ENCODE measurements at places on chromosomes 3 and 15. TPM values are rescaled to one million over a fixed set of nuclear protein-coding genes. Genes with fewer than 3 reads are reported as not detected.

GRCh38 chr3:90092994-90093393 is 985.6 kb downstream of the EPHA3 start:
- no peak for DNase-seq

The TNNC1 gene
- 327 TPM for polyA plus RNA-seq

- no peak for DNase-seq
Observed at GRCh38 chr15:64070106-64070505, 23.5 kb downstream of the CIAO2A start.

GRCh38 chr3:39268549-39268900 is 11.3 kb downstream of the CX3CR1 start:
- no peak for DNase-seq

The TUSC7 gene
- not detected for polyA plus RNA-seq
